ENCODE measurements at places on chromosomes 12 and 14.
A peak's percentile ranks its signal among the peaks of the same experiment; 100 is the strongest.

DNA sequence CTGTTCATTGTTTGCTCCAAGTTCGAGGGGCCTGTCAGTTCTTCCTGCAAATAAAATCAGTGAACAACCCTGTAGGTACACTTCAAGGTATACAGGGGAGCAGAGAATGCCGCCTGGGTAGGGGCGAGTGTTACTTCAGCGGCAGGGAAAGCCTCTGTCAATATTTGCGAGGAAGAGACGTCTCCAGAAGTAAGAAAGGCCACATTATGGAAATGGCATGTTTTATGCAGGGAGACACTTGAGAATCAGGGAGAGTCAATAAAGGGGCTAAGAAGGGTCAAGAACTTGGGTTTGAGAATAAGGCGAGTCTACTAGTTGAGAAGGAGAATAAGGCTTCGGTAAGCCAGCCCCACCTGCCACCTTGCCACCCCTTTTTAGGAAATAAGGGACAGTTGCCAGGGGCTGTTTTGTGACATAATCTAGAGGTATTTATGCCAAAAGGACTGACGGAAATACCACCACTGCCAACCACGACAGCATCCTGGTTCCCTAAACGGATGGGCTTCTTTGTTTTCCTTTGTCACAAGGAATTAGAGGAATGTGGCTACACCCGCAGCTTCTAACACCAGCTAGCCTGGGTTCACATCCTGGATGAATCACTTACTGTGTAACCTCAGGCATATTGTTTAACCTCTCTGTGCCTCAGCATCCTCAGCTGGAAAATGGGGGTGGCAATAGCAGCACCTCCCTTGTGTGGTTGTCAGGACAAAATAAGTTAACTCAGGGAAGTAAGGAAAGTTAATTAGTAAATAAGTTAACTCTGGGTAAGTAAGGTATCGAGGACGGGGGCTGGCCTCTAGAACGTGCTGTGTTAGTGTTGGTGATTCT, 67.7 kb downstream of the EID3 start:
- no peak for DNase-seq

DNA sequence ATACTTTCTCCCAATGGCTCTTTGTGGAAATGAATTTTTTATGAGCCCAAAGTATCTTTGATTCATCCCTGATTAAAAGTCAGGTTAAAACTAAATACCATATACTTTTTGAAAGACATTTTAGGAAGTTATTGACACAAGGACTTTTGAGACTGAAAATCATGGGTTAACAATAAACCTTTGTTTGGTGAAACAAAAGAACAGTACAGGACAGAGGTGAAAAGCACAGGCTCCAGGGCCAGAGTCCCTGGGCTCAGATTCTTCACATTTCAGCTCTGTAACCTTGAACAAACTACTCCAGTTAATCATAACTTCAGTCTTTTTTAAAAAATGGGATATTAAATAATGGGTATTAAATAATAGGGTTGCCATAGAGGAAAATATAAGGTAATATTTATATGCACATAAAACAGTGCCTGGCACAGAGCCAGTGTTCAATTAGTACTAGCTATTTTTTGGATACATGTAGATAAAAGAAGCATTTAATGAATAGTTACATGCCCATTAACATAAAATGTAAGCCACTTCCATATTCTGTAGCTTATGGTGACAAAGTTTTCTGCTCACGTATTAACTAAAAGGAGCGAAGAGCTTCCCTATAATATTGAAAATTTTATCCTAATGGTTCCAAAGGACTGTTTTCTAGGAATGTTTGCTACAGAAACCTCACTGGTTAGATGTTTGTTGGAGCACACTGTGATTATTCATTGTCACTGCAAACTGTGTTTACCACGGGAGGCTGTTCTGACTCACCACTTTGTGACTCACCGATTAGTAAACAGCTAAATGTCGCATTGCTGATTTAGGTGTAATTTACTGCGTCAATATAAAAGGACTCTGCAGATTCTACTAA, 255.4 kb downstream of the DAD1 start:
- no peak for DNase-seq

- peak; percentile 78 for DNase-seq
Measured at GRCh38 chr12:6699989-6700645, 498 bp downstream of the PIANP start.

- no peak for DNase-seq
Measured at GRCh38 chr12:46752396-46752795, 73.4 kb downstream of the SLC38A4 start.

GRCh38 chr12:9699898-9700605, 30.5 kb downstream of the CLEC2D start:
- no peak for DNase-seq

DNA sequence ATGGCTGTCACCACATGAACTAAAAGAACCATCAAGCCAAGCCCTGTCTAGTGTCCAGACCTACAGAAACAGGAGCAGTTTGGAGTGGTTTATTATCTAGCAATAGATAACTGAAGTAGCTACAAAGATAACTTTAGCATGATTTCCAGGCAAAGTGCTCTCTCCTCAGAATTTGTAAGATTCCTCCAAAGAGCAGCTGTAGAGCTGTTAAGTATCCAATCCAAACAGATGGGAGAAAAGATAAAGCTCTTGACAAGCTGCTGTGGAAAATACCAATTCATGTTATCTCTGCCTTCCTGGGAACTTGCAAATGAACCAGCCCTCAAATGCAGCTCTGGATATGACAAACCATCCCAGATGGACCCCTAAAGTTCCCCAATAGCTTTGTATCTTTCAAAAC, 78.9 kb upstream of the RESF1 start:
- DNase-seq, result peak; percentile 26

GRCh38 chr12:11829764-11830194, 180.3 kb downstream of the ETV6 start:
- DNase-seq, result no peak

GRCh38 chr14:68705741-68706283, 87.1 kb downstream of the ZFP36L1 start:
- no peak for DNase-seq

GRCh38 chr14:94614802-94615201, 2.6 kb downstream of the SERPINA3 start:
- no peak for DNase-seq

GRCh38 chr12:23217158-23217557, 592.2 kb downstream of the ETNK1 start:
- no peak for DNase-seq

- DNase-seq, result no peak
Measured at GRCh38 chr12:11953523-11953922, 117.2 kb upstream of the BCL2L14 start.

GRCh38 chr12:27299102-27299501, 33.5 kb upstream of the BMAL2 start:
- no peak for DNase-seq

DNA sequence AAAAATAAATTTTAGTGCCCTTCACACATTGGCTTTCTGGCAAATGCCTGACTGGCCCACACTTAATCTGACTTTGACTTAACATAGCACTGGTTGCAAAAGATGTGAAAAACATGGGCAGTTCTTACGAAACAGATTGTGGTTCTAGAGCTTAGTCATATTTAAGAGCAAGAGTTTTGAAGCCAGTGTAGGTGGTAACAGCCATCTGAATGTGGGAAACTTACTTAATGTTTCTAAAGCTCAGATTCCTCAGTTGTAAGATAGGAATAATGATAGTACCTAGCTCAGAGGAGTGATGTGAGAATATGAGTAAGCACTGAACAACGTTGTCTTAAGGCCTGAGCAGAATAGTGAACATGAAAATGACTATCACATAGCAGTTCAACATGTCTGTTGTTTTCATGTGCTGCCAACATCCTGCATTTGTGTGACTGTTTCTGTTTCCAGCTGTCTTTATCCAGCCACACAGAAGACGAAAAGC, 262.7 kb downstream of the SYT1 start:
- no peak for DNase-seq

DNA sequence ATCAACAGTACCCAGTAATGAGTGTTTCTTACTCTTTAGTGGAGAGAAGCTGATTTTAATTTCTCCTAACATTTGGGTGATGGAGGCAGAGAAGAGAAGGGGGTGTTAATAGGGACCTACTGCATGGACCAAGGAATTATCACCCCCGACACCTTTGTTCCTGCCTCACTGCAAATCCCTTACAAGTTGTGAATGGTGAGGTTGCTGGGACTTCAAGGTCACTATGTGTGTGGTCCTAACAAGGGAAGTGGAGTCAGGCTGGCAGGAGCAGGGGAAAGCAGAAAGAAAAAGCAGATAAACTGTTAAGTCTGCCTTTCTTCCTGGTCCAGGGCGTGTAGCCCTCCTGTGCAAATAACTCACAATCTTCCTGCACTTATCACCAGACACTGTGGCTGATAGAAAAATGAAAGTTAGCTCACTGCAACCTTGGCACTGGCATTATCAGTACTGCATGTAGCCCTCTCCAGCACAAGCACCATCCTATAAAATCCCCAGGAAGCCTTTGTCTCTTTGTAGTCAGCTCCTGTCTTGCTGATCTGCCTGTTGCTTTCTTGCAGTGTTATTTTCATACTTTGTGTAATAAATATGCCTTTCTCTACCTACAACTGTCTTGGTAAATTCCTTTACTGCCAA, 112.3 kb upstream of the DNM1L start:
- DNase-seq, result no peak

- DNase-seq, result no peak
Measured at GRCh38 chr12:76533331-76533730, 26.2 kb downstream of the OSBPL8 start.

DNA sequence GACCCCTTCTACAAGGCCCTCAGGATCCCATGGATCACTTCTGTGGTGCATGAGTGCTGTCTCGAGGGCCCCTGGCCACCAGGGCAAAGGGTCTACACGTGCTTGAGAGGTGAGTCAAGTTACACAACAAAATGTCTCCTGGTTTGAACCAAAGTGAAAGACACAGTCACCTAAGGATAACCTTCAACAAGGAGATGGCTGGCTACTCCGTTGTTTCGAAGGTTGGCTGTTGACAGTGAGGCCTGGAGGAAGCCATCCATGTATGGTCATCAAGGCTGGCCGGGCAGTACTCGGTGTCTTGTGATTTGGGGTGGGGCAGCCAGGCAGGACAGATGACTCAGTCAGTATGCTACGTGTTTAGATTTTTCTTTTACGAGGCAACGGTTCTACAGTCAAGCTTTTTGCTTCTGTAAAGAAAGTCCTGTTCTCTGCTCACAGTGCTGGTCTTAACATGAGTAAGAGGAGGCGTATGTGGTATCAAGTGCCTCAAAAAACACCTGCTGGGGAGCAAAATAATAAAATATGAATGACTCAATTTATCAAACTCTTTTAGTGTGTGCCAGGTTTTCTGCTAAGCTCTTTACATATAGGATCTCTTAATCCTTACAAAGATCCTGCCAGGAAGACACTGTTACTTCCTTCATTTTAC, 18.0 kb upstream of the NT5DC3 start:
- DNase-seq, result no peak

GRCh38 chr12:92208613-92209121, 63.0 kb upstream of the BTG1 start:
- DNase-seq, result peak; percentile 50

DNA sequence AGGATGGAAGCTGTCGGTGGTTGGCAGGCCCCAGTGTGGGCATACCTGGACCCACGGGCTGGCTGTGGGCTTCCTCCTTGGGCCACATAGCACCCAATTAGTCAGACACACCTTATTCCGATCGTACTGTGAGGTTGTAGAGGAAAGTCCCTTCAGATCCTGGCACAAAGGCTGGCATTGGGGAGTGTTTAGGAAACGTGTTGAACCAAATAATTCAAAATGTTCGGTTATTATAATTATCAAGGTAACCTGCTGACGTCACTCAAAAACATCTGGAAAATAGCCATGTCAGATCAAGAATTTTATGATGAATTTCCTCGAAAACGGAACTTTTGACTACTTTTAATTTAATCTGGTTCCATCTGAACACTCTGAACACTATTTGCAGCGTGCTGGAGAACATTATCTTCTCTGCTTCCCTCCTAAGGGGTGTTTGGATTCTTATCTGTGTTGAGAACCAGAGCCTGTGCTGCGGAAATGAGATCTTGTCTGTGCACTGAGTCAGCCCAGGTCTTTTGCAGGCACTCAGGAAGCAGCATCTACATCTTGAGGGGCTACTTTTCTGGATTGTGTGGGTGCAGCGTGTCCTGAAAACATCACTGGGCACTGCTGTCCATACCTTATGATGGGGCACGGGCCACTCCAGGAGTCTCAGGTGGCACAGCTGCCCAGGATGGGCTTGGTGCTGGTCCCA, 100.3 kb downstream of the SLC25A47 start:
- no peak for DNase-seq

DNA sequence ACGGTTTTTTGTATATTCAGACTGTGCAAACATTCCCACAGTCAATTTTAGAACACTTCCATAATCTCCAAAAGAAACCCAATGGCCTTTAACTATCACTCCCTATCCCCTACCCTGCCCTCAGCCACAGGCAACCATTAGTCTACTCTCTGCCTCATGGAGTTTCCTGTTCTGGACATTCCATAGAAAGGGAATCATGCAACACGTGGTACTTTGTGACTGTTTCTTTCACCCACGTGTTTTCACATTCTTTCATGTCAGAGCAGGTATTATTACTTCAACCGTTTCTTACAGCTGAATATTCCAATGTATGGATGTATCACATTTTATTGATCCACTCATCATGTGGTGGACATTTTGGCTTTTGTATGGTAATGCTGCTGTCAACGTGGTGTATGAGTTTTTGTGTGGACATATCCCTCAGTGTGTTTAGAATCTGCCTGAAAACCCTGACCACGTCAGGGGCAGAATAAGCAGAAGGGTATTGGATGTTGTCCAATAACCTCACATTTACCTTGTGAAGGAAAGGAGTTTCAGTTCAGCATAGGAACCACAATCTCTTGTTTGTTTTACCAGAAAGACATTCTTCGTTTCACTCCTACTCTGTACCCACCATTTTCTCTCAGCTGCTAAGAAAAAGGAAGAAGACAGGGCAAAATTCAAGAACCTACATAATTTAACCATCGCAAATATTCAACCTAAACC, 107.5 kb upstream of the DYRK2 start:
- no peak for DNase-seq

- peak; percentile 40 for DNase-seq
Measured at GRCh38 chr12:754851-755562, 2.6 kb downstream of the WNK1 start.

Data from D341Med (cell line).